ENCODE measurements at places on chromosomes 16 and 17.

DNA sequence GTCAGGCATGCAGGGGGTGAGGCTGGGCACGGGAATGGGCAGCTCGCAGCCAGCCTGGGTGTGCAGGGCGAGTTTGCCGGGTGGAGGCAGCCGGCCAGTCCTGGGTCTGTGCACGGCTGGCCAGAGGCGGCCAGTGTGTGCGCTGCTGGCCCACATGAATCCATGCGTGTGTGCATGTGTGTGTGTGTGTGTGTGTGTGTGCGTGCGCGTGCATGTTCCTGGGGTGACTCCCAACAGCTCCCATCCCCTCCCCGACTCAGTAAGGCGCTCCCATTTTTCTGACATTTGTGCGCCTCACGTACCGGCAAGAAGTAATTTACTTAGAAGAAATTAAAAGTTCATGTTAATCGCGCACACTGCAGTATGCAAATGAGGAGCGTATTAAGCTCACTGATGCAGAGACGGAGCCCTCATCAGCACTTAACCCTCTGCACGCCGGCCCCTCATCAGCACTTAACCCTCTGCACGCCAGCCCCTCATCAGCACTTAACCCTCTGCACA, 55.4 kb upstream of the ACSF3 start:
- no peak for DNase-seq

GRCh38 chr17:76365256-76365903, 11.7 kb upstream of the PRPSAP1 start:
- no peak for DNase-seq

DNA sequence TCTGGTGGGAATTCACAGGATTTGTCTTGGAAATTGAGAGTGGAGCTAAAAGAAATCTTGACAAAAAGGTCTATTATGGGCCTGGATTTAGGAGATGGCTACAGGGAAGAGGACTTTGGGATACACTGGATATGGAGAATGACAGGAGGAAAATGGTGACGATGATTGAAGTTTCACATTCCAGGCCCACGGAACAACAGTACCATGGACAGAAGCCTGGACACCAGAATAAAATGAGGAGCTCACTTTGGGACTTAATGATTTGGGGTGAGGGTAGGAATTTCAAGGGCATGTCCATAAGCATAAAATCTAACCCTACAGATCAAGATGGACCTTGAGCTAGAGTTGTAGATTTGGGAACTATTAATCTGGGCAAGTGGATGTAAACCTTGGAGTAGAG, 47.8 kb upstream of the DNAH9 start:
- no peak for DNase-seq

- no peak for DNase-seq
Observed at GRCh38 chr17:68101987-68102314, 66.4 kb downstream of the KPNA2 start.

- DNase-seq: no peak
Observed at GRCh38 chr17:33986566-33986965, 268.5 kb upstream of the CCL2 start.

DNA sequence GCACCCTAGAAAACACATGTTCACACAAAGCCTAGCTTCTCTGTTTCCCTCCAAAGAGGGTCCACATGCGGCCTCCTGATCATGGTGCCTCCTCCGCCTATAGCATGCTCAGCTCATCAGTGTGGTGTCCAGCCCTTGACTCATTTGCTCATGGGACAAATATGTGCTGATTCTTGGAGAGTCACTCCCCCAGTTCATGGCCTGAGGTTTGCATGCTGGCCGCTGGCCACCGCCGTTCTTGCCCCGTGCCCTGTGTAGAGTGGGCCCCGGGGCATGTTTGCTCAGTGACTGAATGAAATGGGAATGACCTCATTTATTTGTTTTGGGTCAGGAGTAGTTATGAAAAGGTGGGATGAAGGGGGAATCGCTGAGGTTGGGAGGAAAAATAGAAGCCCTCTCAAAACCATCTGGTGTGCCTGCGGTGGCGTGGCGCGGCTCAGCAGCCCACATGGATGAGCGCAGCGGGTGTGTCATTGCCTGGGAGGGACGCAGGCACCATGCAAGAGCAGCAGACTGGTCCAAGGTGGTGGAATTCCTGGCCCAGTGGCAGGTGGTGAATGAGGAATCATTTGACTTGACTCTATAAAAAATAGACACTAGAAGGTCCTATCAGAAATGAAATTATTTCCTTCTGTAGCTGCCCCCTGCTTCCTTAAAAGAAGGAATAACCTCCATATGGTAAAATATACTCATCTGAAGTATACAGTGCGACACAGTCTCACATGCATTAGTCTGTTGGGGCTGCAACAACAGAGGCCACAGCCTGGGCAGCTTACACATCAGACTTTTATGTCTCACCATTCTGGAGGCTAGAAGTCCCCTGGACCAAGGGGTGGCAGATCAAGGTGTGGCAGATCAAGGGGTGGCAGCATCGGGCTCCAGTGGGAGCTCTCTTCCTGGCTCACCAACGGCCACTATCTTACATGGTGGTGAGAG, 31.7 kb downstream of the CRISPLD2 start:
- no peak for DNase-seq

GRCh38 chr16:67962135-67962534, 6.3 kb downstream of the SLC12A4 start:
- DNase-seq: no peak

DNA sequence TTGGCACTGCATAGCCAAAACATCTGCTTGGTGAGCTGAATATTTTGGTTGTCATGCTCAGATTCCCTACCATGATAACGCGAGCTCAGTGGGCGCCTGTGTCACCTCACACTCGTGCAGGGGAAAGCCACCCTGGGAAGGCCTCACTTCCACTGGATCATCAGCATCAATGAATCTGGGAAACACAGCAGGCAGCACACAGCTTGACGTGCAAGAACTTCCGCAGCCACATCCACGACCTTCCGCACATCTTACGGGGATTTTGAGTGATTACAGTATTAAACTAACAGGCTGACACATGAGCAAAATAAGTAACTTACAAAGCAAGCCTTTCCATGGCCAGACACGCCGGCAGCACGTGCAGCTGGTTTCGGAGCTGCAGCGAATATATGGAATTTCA, 54.7 kb upstream of the FOXF1 start:
- DNase-seq: no peak

DNA sequence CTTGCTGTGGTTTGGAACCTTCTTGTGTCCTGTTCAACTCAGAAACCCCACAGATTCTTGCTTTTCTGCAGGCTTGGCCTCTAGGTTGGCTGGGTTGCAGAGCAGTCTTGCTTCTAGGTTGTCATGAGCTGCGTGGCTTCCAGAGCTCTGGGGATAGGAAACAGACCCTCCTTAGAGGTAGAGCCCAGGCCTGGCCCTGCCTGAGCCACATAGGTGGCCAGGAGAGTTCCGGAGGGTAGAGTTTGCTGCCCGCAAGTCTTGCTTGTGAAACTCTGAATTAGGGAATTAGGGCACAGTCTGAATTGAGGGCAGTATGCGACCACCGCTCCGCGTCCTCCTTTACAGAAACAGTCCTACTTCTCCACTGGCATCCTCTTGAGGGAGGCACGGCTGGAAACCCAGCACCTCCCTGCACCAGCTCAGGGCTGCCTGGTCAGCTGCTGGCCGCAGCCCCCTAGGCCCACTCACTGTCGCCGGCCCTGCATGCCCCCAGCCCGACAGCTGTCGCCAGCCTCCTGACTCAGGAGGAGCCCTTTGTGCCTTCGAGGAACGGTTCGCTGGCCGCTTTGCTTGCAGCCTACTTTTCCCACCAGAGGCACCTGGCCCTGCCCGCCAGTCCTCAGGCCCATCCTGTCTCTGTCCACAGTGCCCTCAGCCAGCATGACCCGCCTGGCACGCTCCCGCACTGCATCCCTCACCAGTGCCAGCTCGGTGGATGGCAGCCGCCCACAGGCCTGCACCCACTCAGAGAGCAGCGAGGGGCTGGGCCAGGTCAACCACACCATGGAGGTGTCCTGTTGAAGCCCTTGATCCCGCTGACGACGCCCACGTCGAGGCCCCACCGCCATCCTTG, 4.3 kb upstream of the SETD6 start:
- no peak for DNase-seq

- DNase-seq: no peak
Observed at GRCh38 chr17:59001158-59001814, 105.4 kb downstream of the TRIM37 start.
